ENCODE measurements at places on chromosomes 3 and 15.

DNA sequence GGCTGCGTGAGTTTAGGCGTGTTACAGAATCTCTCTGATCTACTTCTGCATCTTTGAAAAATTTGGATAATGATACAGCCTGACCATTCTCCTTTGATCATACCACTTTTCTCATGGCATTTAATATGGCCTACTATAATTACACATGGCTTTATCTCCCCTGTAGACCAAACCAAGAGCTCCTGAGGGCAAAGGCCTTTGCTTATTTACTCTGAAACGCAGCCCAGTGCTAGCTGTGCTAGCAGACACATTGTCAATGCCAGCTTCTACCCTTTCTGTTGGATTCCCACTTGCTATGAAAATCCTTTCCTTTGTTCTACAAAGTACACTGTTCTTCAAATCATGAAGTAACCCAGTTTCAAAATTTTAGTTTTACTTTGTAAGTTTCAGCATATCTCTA, 16.5 kb upstream of the VGLL4 start:
- DNase-seq = no peak

GRCh38 chr3:39651993-39652739, 157.2 kb upstream of the MYRIP start:
- no peak for DNase-seq

- DNase-seq = no peak
These were observed 4.1 kb downstream of the TF start for GRCh38 chr3:133750259-133750656.

DNA sequence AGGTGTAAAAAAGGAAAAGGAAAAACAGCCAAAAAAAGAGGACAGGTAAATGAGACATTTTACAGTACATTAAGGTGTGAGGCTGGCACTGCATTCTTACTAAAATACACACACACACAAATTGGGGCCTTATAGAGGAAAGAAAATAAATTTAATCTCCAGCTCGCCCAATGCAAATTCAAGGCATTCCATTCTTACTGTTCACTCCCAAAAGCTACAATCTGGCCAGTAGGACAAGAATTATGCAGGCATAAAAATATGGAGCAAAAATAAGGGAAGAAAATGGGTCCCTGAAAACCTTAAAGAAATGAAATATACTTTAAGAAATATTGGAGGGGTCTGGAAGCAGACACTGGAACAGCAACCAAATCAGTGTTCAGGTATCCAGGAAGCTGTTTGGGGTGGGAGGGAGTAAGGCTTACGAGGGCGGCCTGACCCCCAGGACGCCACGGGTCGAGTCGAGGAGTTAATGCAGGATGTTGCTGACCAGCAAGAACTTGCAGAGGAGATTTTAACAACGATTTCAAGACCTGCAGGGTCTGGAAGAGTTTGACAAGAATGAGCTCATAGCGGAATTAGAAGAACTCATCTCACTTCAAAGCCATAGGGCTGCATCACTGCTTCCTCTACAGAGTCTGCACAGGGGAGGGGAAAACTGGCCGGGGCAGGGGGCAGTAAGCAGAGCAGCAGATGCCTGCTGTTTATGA, 245.5 kb downstream of the TBL1XR1 start:
- no peak for DNase-seq
